Stomach (tissue), 19 donors: ENCODE measurements at places on chromosomes 4 and X.

DNA sequence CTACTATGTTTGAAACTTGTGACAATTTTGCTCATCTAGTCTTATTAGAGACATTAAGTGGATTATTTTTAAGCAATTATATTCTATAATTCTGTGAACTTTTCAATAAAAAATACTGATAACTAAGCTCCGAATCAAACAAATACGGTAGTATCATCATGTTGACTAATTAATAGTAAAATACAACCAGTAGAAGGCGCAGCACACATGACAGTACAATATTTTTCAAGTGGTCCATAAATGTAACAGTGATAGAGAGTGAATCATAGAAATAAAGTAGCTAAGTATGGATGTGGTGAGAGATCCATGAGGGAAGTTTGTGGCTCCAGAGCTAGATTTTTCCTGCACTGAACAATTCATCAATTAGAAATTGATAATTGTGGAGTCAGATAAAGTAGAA is 666.2 kb downstream of the KCTD8 start:
- DNase-seq = no peak

- DNase-seq = no peak
Measured at GRCh38 chrX:964831-965416, 247.5 kb downstream of the CRLF2 start.

GRCh38 chrX:7191681-7192110 is 43.7 kb upstream of the PUDP start:
- no peak for DNase-seq

GRCh38 chrX:124407226-124407625 is 60.9 kb downstream of the SH2D1A start:
- no peak for DNase-seq

DNA sequence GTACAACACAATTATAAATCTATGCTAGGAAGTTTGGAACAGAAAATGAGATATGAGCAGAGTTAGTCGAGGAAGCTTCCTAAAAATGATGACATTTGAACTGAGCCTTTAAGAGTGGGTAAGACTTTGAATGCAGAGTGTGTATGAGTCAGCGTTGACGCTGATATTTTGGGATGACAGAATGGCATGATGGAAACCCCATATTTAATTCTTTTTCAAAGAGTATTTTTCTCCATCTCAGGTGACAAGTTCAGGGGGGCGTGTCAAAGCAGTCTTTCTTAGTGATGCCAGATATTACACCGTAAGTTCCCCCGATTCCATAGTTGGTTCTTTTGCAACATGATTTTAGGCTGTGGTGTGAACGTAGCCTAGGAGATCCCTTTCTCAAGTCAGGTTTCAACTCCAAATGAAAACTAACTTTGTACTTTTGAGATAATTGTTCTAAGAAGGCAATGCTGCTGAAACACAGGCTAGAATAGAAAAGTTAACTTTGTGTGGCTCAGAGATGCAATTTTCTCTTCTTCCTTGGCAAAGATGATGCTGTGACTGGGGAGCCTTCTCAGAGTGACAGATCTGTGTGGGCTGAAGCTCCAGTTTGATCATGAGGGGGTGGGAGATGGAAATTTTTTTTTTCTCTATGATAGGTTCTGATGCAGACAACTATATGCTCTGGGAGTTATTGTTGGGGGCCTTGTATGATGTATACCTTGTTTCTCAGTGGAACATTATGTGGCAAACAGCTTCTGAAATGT is 59.2 kb downstream of the GLUD2 start:
- no peak for DNase-seq
